Liver (tissue), 10 donors: ENCODE measurements at places on chromosomes 16 and 17. TPM values are rescaled to one million over a fixed set of nuclear protein-coding genes. Genes with fewer than 3 reads are reported as not detected.

The LITAFD gene
- not detected for polyA plus RNA-seq

The ZNF48 gene
- polyA plus RNA-seq, result 3.0 TPM

The KRT31 gene
- not detected for polyA plus RNA-seq

GRCh38 chr17:36089888-36090836 lies at the start of gene CCL3:
Gene CCL3, minus strand, starts transcription at chr17:36090143. Its CDS starts 85 bp downstream, at chr17:36090058.
- no peaks in the 10 kb centered on the region for H3K27me3 ChIP-seq
- H3K27ac ChIP-seq, result peak within 1 kb of the TSS; percentile 60

The NUPR1 gene
- polyA plus RNA-seq, result 109 TPM

GRCh38 chr16:49543631-49543946 lies 170.0 kb downstream of the C16orf78 start:
- no peaks in the 10 kb centered on the region for H3K27me3 ChIP-seq
- no peaks in the 10 kb centered on the region for H3K36me3 ChIP-seq
- H3K4me1 ChIP-seq, result no peaks in the 10 kb centered on the region
- DNase-seq, result no peak
- no peak overlapping the region for H3K4me3 ChIP-seq

DNA sequence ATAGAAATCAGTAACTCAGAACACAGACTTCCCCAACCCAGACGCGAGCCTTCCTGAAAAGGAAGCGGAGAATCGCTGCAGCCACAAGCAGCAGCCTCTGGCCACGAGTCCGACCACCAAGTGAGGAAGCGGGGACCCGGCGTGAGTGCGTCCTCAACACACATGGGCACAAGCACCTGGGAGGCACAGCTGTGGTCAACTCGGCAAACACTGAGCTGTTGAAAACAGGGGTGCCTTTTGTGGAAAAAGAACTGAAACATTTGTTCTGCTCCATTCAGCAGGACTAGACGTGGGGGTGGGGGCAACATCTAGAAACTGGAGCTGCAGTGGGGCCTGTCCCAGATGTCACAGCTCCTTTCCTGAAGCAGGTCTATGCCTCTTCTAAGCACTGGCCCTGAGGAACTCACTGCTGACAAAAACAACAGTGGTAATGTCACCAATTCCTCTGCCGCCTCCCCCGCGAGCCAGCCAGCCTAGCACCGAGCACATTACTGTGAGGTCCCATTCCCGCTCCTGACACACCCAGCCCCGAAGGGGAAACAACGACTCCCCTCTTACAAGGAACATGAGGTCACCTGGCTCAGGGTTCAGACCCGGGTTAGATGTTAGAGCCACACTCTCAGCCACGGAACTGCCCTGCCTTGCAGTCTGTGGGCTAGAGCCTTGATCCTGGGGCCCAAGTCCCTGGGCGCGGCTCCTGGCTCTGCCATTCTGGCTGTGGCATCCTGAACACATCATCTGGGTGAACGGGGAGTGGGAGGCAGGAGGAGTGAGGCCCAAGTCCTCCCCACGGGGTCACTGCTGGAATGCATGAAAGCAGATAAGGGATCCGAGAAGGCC lies 29.0 kb downstream of the KDM8 start:
- H3K4me1 ChIP-seq, result peaks cover 6% of the 10 kb centered on the region
- no peak overlapping the region for H3K27ac ChIP-seq
- H3K36me3 ChIP-seq, result no peaks in the 10 kb centered on the region
- H3K4me3 ChIP-seq, result no peak overlapping the region
- no peak for DNase-seq
- H3K27me3 ChIP-seq, result no peaks in the 10 kb centered on the region

- H3K4me1 ChIP-seq, result no peaks in the 10 kb centered on the region
- no peak overlapping the region for H3K4me3 ChIP-seq
- no peaks in the 10 kb centered on the region for H3K27me3 ChIP-seq
- DNase-seq, result peak; percentile 44
- H3K27ac ChIP-seq, result no peak overlapping the region
Observed at GRCh38 chr17:72560303-72561247, 439.8 kb downstream of the SOX9 start.

- no peaks in the 10 kb centered on the region for H3K4me1 ChIP-seq
- DNase-seq, result no peak
- H3K4me3 ChIP-seq, result no peak overlapping the region
- no peaks in the 10 kb centered on the region for H3K36me3 ChIP-seq
- H3K27me3 ChIP-seq, result no peaks in the 10 kb centered on the region
Observed at GRCh38 chr17:71251951-71252350, 868.9 kb upstream of the SOX9 start.

DNA sequence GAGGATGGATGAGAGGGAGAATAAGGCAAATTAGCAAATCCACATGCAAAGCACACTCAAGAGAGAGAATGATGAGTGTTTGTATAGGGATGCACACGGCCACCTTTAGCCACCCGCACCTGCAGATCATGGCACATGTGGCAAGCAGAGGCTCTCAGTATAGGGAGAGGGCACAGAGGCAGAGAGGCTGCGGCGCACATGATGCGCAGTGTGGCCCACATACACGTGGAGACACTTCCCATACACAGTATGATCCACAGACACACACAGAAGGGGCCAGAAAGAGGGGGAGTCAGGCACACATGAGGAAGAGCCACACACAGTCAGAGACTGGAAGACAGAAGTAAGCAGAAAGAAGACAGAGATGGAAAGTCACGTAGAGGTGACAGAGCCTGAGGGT lies 6.5 kb upstream of the CHD3 start:
- H3K4me1 ChIP-seq, result peaks cover 17% of the 10 kb centered on the region
- H3K27ac ChIP-seq, result no peak overlapping the region
- no peak overlapping the region for H3K4me3 ChIP-seq
- H3K36me3 ChIP-seq, result no peaks in the 10 kb centered on the region

- DNase-seq, result no peak
- H3K27ac ChIP-seq, result no peak overlapping the region
- no peak overlapping the region for H3K4me3 ChIP-seq
- H3K27me3 ChIP-seq, result no peaks in the 10 kb centered on the region
- no peaks in the 10 kb centered on the region for H3K36me3 ChIP-seq
- no peaks in the 10 kb centered on the region for H3K4me1 ChIP-seq
Observed at GRCh38 chr17:49045376-49045775, 48.2 kb downstream of the IGF2BP1 start.

DNA sequence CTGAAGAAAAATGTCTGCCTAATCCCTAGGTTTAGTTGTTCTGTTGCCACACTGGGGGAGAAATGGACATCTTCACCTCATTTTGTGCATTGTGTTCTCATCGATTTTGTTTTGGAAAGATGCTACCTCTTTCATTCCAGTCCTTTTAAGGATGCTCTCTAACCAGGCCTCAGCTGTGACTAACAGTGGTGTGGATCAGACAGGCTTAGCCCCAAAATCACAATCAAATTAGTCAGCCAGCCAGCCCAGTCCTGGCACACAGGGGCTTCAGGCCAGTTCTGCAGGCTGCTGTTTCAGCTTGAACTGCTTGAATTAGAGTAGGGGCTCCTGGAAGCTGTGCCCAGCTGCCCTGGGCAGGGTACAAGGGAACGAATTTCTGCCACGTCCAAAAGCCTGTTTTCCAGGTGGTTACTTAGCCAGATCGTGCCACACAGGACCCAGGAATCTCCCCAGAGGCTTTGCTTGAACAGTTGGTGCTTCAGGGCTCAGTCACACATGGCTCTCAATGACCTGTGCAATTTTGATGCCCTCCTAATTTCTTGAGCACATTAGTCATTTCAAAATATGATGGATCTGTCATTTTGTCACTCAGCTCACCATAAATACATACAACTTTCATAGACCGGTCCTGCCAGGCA lies 60.7 kb downstream of the CLEC16A start:
- peaks cover 18% of the 10 kb centered on the region for H3K36me3 ChIP-seq
- H3K4me3 ChIP-seq, result no peak overlapping the region
- H3K4me1 ChIP-seq, result no peaks in the 10 kb centered on the region
- no peak overlapping the region for H3K27ac ChIP-seq

The LRRC46 gene
- polyA plus RNA-seq, result 0.36 TPM

DNA sequence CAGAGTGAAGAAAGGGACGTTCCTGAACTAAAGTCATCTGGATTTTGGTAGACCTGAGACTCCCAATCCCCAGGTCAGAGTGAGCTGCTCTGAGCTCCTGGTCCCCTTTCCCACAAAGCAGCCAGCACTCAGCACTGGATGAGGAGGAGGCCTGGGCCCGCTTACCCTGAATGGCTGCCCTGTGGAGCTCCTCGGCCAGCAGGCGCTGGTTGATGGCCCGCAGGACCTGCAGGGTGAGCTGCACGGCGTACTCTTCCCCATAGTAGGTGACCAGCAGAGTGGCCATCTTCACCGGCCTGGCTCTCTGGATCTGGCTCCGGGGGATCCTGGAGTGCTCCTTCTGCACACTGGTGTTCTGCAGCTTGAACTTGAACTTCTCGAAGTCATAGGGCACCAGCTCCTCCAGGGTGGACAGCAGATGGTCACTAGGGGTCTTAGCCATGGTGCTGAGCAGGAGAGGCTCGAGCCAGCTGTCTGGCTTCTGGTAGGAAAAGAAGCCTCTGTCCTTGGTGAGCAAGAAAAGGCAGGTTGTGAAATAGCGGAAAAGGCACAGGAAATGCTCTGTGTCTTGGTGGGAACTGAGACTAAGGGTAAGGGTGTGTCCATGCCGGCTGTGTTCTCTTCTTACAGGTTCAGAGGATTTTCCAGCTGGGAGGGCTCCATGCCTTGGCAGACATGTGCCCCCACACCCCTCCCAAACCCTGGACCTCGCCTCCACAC lies at the start of gene MEFV:
MEFV (minus strand) TSS at position 488 of the 720 bp plus-strand sequence; CDS start at position 442, 46 bp downstream.
- H3K36me3 ChIP-seq, result no peaks in the 10 kb centered on the region
- H3K4me1 ChIP-seq, result peaks cover 2% of the 10 kb centered on the region
- peak within 1 kb of the TSS; percentile 2 for H3K4me3 ChIP-seq
- H3K27me3 ChIP-seq, result no peaks in the 10 kb centered on the region

GRCh38 chr17:49589577-49589927 lies 13.9 kb downstream of the NXPH3 start:
- no peaks in the 10 kb centered on the region for H3K27me3 ChIP-seq
- DNase-seq, result no peak
- H3K4me1 ChIP-seq, result no peaks in the 10 kb centered on the region
- H3K27ac ChIP-seq, result no peak overlapping the region
- H3K36me3 ChIP-seq, result no peaks in the 10 kb centered on the region

DNA sequence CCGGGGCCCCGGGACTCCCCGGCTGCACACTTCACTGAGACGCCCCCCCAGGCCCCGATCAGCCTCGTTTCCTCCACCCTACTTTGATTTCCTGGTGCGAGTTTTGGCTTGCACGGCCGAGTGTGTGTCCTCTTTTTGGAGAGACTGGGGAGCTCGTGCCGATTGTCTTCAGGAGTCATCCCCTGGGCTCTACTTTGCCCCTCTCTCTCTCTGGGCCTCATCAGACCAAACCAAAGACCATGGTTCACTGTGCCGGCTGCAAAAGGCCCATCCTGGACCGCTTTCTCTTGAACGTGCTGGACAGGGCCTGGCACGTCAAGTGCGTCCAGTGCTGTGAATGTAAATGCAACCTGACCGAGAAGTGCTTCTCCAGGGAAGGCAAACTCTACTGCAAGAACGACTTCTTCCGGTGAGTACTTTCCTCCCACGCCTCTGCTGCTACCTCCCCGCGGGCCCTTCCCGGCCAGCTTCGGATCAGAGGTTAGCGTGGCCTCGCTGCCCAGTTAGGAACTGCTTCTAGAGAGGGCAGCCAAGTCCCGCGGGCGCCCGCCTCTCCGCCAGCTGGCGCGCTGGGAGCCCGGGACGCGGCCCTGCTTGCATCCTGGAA lies 787 bp downstream of the LHX1 start:
- no peak overlapping the region for H3K4me3 ChIP-seq
- H3K27me3 ChIP-seq, result no peaks in the 10 kb centered on the region
- DNase-seq, result peak; percentile 33
- peaks cover 25% of the 10 kb centered on the region for H3K4me1 ChIP-seq
- H3K36me3 ChIP-seq, result no peaks in the 10 kb centered on the region

The KCTD19 gene
- polyA plus RNA-seq, result not detected

DNA sequence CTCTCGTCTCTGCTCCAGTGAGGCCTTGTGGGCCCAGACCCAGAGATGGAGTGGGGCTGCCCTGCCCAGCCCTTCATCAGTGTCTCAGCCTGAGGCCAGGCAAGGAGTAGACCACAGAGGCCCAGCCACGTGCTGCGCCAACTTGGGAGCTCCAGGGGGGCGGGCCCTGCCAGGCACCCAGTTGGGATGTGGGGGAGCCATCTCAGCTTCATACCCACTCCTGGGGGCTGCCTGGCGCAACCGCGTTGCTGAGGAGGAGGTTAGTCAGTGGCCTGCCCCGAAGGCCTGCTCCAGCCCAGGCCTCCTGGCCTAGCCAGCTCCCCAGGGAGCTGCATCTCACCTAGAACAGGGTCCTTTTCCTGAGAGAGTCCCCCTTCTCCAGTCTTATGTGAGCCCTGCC lies 11.8 kb downstream of the TPSG1 start:
- no peaks in the 10 kb centered on the region for H3K4me1 ChIP-seq
- peaks cover 28% of the 10 kb centered on the region for H3K36me3 ChIP-seq
- H3K27me3 ChIP-seq, result no peaks in the 10 kb centered on the region
- no peak for DNase-seq

The CCDC144A gene
- polyA plus RNA-seq, result 0.05 TPM

DNA sequence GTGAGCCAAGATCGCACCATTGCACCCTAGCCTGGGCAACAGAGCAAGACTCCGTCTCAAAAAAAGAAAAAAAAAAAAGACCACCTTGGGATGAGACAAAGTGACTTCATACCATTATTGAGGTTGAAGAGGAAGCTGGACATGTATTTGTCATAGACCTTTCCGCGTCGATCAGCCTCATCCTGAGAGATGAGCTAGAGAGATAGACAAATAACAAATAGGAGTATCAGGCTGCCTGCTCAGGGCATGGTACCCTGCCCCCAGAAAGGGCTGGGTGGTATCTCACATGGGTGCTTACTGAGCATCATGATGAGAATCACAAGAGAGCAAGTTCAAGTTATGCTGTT lies 22.1 kb downstream of the CNTNAP1 start:
- no peak overlapping the region for H3K27ac ChIP-seq
- DNase-seq, result no peak
- peaks cover 14% of the 10 kb centered on the region for H3K36me3 ChIP-seq
- no peak overlapping the region for H3K4me3 ChIP-seq
- H3K4me1 ChIP-seq, result no peaks in the 10 kb centered on the region
- no peaks in the 10 kb centered on the region for H3K27me3 ChIP-seq

DNA sequence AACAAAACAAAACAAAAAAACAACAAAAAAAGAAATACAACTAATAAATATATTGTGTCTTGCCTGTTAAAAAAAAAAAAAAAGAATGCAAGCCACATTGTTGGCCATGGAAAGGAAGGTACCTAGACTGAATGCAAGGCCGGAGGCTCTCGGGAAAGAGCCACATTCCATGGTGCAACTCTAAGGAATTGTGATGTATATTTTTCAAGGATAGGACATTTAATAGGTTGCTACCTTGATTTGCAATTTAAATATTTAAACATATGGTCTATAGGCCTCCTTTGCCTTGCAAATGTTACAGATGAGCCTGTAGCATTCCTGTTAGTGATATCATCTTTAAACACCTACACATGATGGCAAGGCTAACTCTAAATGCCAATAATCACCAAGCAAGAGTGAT lies 650.9 kb downstream of the TOX3 start:
- H3K27ac ChIP-seq, result no peak overlapping the region
- no peaks in the 10 kb centered on the region for H3K36me3 ChIP-seq
- no peak for DNase-seq
